Neuronal stem cell (in vitro differentiated cells): ENCODE measurements at places on chromosomes 3 and 15.

DNA sequence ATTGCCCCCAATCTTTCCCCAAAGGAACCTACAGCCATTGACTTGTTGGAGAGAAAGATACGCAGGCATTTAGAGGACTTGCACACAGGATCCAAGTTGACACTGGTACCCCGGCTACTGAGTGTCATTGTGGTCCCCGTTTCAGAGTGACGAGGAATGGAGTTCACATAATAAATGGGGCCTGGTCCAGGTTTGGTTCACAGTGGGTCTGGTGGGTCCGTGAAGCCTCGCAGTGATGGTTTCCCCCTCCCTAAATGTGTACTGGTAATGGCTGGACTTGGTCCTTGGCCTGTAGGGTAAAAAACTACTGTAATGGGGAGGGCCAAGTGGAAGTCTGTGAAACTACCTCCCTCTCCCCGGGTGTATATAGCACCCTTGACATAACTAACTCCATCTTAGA, 232.1 kb upstream of the LYSMD4 start:
- DNase-seq: no peak
- no peak overlapping the region for H3K4me3 ChIP-seq
- no peaks in the 10 kb centered on the region for H3K27me3 ChIP-seq
- no peaks in the 10 kb centered on the region for H3K36me3 ChIP-seq

- H3K4me3 ChIP-seq: no peak overlapping the region
- H3K4me1 ChIP-seq: no peaks in the 10 kb centered on the region
- no peak for DNase-seq
- no peaks in the 10 kb centered on the region for H3K27me3 ChIP-seq
- no peak overlapping the region for H3K27ac ChIP-seq
- no peaks in the 10 kb centered on the region for H3K36me3 ChIP-seq
Measured at GRCh38 chr3:133440652-133441051, 40.8 kb downstream of the BFSP2 start.

- H3K4me1 ChIP-seq: no peaks in the 10 kb centered on the region
- no peaks in the 10 kb centered on the region for H3K27me3 ChIP-seq
- no peak overlapping the region for H3K4me3 ChIP-seq
- DNase-seq: no peak
- no peak overlapping the region for H3K27ac ChIP-seq
- H3K36me3 ChIP-seq: peaks cover 8% of the 10 kb centered on the region
Measured at GRCh38 chr3:42127226-42127625, 36.1 kb downstream of the TRAK1 start.

DNA sequence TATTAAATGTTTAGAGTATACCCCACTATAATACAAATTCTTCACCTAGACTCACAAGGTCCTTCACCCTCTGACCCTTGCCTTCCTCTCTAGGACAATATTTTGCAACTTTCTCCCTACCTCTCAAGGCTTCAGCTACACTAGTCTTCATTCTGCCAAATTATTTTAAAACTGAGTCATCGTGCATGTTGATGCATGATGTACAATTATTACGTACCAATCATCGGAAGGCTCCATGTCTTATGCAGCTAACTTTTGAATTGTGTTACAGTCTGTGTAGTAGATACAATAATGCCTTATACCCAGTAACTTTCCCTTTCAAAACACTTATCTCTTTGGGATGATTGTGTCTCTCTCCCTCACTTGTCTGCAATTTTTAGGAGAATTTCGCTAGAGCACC, 98.5 kb upstream of the ROBO2 start:
- H3K27me3 ChIP-seq: no peaks in the 10 kb centered on the region
- no peak overlapping the region for H3K27ac ChIP-seq
- no peak overlapping the region for H3K4me3 ChIP-seq

DNA sequence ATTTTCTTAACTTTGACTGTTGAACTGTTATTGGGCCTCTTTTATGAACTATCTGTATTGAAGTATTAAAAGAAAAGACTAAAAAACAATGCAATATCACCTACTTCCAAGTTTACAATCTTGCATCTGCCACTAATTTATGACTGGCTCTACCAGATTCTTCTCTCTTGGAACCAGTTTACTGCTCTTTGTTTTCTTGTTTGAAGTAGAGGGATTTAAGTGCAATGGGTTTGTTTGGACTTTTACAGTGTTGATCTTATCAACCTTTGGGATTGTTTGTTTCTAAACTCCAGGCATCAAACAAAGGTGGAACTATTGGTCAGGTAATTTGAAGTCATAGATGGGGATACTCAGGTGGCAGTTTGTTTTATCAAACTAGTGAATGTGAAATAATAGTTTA, 43.0 kb upstream of the MEIS2 start:
- no peak overlapping the region for H3K27ac ChIP-seq
- H3K4me3 ChIP-seq: no peak overlapping the region
- no peaks in the 10 kb centered on the region for H3K27me3 ChIP-seq
- H3K36me3 ChIP-seq: no peaks in the 10 kb centered on the region
- DNase-seq: no peak

DNA sequence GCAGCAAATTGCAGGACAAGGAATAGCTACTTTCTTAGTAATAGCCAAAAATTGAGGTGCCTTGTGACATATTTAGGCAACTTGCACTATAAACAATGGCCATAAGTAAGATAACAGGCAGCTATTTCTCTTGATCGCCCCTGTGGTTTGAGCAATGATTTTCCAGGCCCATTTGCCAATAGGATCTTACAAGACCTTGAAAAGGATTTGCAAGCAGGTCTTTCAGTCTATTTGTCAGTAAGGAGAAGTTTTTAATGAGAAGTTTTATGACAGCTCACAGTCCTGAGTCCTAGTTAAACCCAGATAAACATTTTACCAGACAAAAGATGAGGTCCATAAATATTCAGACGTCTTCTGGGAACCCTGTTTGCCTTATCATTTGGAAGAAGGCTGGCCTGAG, 645.5 kb downstream of the RBMS3 start:
- H3K36me3 ChIP-seq: no peaks in the 10 kb centered on the region
- no peak for DNase-seq
- no peaks in the 10 kb centered on the region for H3K4me1 ChIP-seq
- H3K27ac ChIP-seq: no peak overlapping the region
- no peaks in the 10 kb centered on the region for H3K27me3 ChIP-seq
- H3K4me3 ChIP-seq: no peak overlapping the region

DNA sequence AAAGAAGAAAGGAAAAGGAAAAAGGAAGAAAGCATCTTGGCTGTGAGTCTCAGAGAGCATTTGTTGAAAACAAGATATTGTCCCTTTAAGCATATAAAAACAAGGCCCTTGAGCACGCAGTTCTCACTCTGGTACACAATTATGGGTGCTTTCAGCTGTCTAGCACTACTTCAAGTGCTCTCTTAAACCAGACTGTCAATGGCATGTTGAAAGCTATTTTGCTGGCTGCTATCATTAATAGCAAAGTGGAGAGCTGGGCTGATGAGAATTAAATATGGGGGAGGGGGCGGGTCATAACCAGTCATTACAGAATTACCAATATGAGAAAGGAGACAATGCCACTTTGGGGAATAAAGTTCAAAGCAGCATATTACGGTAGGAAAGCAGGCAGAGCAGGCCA, 9.3 kb downstream of the TLE3 start:
- no peak for DNase-seq
- no peak overlapping the region for H3K27ac ChIP-seq
- H3K36me3 ChIP-seq: peaks cover 71% of the 10 kb centered on the region
- H3K4me3 ChIP-seq: no peak overlapping the region

GRCh38 chr15:51092480-51093040, 2.1 kb downstream of the TNFAIP8L3 start:
- no peak overlapping the region for H3K4me3 ChIP-seq
- H3K27ac ChIP-seq: no peak overlapping the region
- H3K27me3 ChIP-seq: peaks cover 60% of the 10 kb centered on the region
- peaks cover 3% of the 10 kb centered on the region for H3K4me1 ChIP-seq
- no peaks in the 10 kb centered on the region for H3K36me3 ChIP-seq
- no peak for DNase-seq

- no peak overlapping the region for H3K4me3 ChIP-seq
- no peak for DNase-seq
- H3K27ac ChIP-seq: no peak overlapping the region
- no peaks in the 10 kb centered on the region for H3K27me3 ChIP-seq
Measured at GRCh38 chr3:124569761-124570160, 160.5 kb upstream of the UMPS start.

DNA sequence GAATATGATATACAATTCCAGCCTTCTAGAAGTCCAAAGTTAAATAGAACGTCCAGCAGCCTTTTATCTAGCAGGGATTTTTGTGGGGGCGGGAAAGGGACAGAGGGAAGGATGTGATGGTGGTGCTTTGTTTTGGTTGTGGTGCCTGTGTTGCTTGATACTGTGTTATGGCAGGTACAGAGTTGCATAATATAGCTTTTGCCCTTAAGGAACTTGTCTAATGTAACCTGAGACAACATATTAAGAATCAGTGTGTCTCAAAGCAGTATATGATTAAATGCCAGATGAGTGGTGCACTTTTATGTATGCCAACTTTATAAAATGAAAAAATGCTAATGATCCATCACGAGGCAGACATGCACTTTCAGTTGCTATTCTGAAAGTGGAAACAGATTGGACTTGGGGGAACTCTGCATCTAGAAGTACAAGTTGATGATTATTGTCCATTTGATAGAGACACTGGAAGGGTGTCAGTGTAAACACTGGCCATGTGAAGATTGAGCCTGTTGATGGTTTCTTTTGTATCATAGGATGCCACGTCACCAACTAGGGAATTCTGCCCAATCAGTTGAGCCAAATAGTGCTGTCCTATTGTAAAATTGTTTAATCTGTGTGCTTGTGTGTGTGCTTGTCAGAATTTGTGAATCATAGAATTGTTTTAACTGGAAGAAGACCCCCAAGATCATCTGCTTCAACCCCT, 23.0 kb downstream of the NEO1 start:
- H3K4me3 ChIP-seq: no peak overlapping the region
- peaks cover 8% of the 10 kb centered on the region for H3K4me1 ChIP-seq
- no peak for DNase-seq
- no peaks in the 10 kb centered on the region for H3K36me3 ChIP-seq

DNA sequence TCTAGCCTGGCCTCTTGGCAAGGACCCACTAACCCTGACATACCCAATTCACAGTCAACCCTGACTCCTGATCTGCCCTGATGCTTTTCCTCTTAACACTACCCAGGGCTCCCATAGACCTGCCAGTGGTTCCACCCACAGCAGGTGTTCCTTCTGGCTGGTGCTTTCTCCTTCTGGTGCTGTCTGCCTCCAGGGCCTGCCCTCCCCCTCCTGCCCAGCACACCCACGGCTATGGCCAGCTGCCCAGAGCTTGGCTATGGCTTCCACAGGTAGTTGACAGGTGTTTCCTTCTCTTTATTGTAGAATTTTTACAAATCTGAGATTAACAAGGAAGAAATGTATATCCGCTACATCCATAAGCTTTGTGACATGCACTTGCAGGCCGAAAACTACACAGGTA, 46.5 kb upstream of the MANF start:
- H3K4me3 ChIP-seq: no peak overlapping the region
- no peak for DNase-seq
- H3K27me3 ChIP-seq: no peaks in the 10 kb centered on the region
- peaks cover 20% of the 10 kb centered on the region for H3K4me1 ChIP-seq
- H3K36me3 ChIP-seq: no peaks in the 10 kb centered on the region

DNA sequence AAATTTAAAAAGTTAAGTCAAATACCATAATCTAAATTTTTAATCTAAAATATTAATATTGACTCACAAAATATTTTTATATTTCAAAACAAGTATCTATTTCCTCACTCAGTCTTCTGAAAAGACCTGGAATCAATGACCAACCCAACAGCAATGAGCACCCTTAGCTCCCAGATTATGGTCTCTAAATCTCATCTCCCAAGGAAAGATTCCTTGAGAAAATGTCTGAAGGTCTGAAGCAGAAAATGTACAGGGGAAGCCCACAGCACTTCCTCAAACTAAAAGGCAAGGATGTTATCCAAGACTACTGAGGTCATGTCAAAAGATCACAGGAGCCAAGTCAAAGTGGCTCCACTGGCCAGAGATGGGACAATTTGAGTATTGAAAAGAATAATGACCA, 51.0 kb upstream of the SLCO2A1 start:
- H3K27me3 ChIP-seq: no peaks in the 10 kb centered on the region
- no peaks in the 10 kb centered on the region for H3K36me3 ChIP-seq
- DNase-seq: no peak
- no peak overlapping the region for H3K27ac ChIP-seq

- H3K36me3 ChIP-seq: no peaks in the 10 kb centered on the region
- no peak for DNase-seq
- no peak overlapping the region for H3K4me3 ChIP-seq
- peaks cover 2% of the 10 kb centered on the region for H3K4me1 ChIP-seq
- no peak overlapping the region for H3K27ac ChIP-seq
Measured at GRCh38 chr15:48966595-48967301, 3.0 kb upstream of the SHC4 start.

DNA sequence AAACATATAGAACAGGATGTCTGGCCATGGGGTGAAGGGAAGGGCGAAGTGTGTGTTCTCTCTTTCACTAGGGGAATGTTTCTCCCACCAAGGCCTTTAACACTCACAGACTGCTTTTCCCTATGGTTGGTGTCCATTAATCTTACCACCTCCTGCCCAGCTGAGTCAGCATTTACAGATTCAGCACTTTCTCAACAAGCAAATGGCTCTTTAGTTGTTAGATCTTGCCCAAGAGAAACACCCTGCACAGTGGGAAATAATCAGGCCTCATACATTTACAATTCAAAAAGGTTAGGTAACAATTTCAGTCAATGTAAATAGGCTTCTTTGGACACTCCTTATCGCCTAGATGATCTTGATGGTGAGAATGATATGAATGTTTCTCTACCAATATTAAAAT, 418.2 kb downstream of the EPHA3 start:
- H3K4me1 ChIP-seq: peaks cover 2% of the 10 kb centered on the region
- H3K4me3 ChIP-seq: no peak overlapping the region
- no peak for DNase-seq
